ENCODE measurements at places on chromosomes 16 and 17.
A peak's percentile ranks its signal among the peaks of the same experiment; 100 is the strongest.

- no peak for DNase-seq
These were observed 3.0 kb upstream of the CBX4 start for GRCh38 chr17:79842136-79842655.

GRCh38 chr16:87926246-87927194 is 9.8 kb downstream of the CA5A start:
- no peak for DNase-seq

GRCh38 chr17:34883106-34884000 is 77.9 kb downstream of the CCT6B start:
- DNase-seq: no peak

DNA sequence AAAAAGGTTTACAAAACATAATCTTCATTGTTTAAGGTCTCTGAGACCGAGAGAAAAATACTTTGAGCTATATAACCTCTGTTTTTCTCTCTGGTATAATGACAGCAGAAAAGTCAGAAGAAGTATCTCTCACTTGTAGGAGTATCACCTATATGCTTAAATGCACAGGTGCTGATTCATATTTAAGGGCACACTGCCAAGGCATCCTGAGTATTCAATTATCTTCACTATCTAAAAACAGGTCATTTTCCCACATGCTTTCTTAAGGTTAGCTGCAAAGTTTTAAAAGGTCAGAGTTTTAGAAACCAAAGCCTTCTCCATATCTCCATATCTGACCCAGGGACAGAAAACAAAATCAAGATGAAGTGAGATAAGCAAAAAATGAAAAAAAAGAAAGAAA is 99.3 kb upstream of the C17orf78 start:
- no peak for DNase-seq

- DNase-seq: no peak
These were observed 22.1 kb downstream of the NME2 start for GRCh38 chr17:51188271-51188833.

GRCh38 chr16:86225905-86226371 is 284.4 kb upstream of the FOXF1 start:
- DNase-seq: no peak

GRCh38 chr16:85276721-85277120 is 164.4 kb upstream of the CIBAR2 start:
- DNase-seq: no peak

DNA sequence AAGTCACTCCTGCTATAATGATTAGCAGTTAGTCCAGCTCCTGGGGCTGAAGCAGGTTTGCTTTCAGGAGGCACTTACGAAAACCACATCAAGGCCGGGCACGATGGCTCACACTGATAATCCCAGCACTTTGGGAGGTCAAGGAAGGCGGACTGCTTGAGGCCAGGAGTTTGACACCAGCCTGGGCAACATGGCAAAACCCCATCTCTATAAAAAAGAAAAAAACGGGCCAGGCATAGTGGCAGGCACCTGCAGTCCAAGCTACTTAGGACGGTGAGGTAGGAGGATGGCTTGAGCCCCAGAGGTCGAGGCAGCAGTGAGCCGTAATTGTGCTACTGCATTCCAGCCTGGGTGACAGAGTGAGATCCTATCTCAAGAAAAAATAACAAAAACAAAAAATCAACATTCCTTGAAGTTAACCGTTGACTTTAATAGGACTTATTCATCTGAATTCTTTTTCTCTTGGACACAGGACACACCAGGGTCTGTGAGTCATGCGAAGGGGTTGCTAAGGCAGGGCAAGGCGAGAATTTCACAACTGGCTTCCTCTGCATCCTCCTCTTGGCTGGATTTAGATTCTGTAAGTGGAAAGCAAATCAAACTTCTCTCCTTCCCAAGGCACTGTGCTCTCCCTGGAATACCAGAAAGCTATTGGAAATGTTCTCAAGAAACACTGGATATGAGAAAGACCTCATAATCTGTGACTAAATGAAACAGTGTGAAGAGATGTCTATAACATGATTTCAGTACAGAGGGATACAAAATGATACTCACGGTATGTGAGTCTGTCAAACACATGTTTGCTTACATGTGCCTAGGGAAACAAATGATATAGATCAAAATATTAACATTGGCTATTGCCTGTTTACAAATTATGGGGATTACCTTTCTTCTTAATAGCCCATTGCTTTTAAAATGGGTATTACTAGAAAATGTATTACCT is 99.5 kb downstream of the SYCE1L start:
- no peak for DNase-seq

DNA sequence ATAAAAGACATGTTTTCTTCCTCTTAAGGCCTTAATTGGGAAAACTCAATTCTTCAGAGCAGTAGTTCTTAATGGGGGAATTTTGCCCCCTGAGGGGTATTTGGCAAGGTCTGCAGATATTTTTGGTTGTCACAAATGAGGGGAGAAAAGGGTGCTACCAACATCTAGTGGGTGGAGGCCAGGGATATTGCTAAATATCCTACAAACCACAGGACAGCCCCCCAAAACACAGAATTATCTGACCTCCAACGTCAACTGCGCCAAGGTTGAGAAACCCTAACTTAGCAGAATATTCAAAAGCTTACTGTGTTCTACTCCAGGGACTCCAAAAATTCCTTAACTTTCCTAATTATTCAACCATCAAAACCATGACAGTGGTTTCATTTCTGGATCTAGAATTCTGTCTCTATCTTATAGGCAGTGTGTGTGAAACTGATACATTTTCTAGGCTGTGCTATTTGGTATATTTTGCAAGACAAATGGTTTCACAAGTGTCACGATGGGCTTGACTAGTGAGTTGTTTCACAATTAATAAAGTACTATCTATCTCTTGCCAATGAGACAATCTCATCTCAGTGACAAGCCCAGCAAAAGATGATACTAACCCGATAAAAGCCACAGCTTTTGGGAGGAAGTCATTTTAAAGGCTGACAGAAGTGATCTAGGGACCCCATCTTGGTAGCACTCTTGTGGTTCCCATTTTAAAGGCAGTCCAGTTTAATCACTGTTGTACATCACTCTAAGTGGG is 14.7 kb downstream of the TXNDC11 start:
- no peak for DNase-seq

GRCh38 chr16:79601092-79601930 is 774 bp upstream of the MAF start:
- DNase-seq: peak; percentile 26

- no peak for DNase-seq
These were observed 4.6 kb downstream of the SEC14L5 start for GRCh38 chr16:4962716-4963115.

- no peak for DNase-seq
These were observed at the start of gene KRTAP1-5 for GRCh38 chr17:41026715-41027471. TSS of gene KRTAP1-5 (minus strand) at chr17:41027208. CDS start at chr17:41027155, 53 bp downstream.

- no peak for DNase-seq
These were observed 761 bp upstream of the CCL8 start for GRCh38 chr17:34318474-34318873.

- DNase-seq: no peak
These were observed 25.9 kb upstream of the TNFRSF13B start for GRCh38 chr17:16997514-16998429.

DNA sequence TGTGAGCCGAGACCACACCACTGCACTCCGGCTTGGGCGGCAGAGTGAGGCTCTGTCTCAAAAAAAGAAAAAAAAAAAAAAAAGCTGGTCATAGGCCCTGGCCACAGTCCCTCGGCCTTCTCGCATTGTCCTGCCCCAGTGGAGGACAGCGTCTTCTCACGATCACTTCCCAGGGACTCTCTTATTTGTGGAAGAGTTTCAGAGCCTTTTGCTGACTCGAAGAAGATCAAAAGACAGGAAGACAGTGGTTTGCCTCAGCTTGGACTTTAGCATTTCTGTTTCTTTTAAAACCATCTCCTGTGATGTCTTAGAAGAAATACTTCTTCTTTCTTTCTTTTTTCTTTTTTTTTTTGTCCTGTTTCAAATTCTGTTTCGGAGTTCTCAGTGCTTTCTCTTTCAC is 210.0 kb downstream of the FTO start:
- DNase-seq: no peak

- DNase-seq: no peak
These were observed 67.9 kb downstream of the FTO start for GRCh38 chr16:53771655-53772497.

DNA sequence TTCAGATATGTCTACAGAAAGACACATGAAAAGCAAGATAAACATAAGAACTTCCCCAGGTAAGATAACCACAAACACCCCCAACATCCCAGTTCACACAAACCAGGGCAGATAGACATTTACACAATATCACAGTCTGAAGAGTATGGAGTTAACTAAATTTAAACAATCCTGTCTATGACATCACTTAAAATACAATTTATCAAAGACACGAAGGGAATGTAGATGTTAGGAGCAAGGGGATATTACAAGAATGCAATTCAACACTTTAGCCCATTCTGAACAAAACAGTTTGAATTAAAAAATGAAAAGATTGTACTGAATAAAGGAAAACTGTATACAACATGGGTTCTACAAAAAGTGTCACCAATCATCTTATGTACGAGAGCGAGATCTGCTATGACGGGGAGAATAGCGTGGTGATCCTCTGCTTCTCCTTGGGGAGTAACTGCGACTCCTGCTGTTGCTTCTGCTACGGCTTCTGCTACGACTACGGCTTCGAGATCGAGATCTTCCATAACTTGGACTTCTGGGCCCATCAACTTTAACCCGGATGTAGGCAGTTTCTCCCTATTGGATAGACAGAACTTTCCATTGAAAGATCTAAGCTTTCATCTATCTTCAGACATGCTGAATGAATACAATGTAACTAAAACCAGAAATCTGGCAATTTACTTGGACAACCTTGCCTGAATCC is 1.9 kb downstream of the SRSF1 start:
- no peak for DNase-seq

Data from cerebellum (tissue), 4 donors.